Esophagus mucosa (tissue), 1 donor: ENCODE measurements at places on chromosomes 6 and 20.
A peak's percentile ranks its signal among the peaks of the same experiment; 100 is the strongest.

DNA sequence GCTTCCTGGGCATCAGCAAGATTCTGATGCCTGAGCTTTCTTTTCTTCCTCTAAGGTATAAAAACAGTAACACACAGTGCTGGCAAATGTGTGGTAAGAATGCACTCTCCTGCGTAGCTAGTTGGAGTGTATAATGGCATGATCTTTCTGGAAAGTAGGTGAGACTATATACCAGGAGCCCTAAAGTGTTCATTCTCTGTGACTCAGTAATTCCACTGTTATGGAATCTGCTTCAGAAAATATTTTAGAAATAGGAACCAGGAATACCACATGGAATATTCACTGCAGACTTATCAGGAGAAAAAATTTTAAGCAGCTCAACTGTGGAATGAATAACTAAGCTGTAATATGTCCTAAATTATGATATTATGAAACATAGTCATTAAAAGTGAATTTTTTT is 16.9 kb upstream of the CSE1L start:
- ATAC-seq: no peak

- no peak for ATAC-seq
These were observed 222.1 kb downstream of the TMEM200A start for GRCh38 chr6:130587778-130588520.

DNA sequence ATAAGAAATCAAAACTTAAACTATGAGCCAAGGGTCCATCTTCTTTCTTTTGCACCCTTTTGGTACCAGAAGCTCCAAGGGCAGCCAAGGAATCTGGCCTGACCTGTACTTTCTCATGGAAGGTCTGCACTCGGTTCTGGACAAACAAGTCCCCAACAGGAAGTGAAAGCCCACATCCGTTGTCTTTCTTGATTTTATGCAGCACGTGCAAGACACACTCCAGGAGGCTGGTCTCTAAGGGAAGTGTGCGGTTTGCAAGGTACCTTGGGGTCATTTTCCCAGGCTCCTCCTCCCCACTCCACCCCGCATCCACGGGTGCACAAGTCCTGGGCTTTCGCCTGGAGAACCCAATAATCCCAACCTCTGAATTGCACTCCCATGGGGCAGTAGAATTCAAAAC is 101.9 kb downstream of the NFATC2 start:
- peak; percentile 22 for ATAC-seq

GRCh38 chr6:125341460-125341859 is 39.7 kb upstream of the HDDC2 start:
- no peak for ATAC-seq

DNA sequence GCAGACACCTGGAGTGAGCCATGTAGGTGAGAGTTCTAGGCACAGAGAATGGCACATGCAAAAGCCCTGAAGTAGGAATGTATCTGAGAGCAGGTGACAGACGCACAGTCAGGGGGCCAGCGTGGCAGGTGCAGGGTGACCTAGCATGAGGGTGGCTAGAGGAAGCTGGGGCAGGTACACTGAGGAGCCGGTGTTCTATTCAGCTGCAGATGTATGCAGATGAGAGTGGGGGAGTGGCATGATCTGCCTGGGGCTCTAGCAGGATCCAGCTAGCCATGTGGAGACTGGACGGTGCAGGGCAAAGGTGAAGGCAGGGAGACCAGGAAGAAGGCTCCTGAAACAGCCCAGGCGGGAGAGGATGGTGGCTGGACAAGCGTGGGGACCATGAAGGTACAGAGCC is 10.7 kb downstream of the PEDS1 start:
- no peak for ATAC-seq

GRCh38 chr20:52083627-52084232 is 107.8 kb downstream of the ZFP64 start:
- ATAC-seq: peak; percentile 49

GRCh38 chr20:37494301-37494700 is 26.7 kb upstream of the NNAT start:
- ATAC-seq: no peak

DNA sequence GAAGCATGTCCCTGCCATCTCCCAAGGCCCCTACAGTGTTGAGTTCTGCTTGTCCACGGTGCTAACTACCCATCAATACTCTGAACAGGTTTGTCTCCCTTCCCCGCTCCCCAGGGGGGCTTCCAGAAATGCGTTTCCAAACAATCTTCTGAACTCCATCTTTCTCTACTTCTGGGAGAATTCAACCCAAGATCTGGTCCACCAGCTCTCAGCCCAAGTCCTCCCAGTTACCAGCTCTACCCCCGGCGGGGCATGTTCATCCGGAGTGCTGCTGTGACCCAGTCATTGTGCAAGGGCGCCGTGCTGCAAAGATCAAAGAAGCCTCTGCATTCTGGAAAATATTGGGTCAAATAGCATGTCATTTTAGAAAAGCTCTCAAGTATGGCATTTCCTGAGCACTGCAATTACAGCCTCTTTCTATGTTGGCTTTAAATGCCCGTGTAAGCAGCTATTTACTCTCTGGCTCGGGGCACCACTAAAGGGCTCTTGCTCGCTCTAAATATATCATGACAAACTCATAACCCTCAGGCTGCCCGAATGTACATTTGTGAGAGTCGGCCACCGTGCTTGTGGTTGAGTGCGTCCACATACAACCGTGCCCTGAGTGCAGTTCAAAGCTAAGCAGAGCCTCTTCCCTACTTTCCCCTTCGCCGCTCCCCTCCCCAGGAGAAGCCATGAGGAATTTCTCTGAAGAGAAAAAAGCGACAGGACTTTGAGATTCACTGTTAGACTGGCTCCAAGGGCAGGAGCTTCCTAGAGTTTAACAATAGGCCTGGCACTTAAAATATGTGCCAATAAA is 71.6 kb downstream of the BANF2 start:
- no peak for ATAC-seq

- ATAC-seq: no peak
These were observed 295.7 kb downstream of the CDC5L start for GRCh38 chr6:44682987-44683779.

DNA sequence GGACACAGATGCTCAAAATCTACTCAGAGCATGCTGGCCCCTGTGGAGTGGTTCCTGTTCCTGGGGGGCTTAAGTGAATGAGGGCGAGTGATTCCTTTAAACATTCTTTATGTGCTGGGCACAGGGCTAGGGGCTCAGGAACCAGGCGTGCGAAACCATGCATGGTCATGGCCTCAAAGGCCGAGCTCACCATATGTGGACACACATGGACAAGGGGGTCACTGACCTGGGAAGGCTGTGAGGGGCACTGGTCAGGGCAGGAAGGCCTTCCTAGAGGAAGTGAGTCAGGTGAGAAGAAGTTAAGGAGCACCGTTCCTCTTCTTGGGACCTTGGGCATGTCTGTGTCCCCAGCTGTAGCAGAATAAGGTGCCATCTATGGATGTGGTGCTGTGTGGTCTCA is 74.6 kb upstream of the BHLHE23 start:
- no peak for ATAC-seq

DNA sequence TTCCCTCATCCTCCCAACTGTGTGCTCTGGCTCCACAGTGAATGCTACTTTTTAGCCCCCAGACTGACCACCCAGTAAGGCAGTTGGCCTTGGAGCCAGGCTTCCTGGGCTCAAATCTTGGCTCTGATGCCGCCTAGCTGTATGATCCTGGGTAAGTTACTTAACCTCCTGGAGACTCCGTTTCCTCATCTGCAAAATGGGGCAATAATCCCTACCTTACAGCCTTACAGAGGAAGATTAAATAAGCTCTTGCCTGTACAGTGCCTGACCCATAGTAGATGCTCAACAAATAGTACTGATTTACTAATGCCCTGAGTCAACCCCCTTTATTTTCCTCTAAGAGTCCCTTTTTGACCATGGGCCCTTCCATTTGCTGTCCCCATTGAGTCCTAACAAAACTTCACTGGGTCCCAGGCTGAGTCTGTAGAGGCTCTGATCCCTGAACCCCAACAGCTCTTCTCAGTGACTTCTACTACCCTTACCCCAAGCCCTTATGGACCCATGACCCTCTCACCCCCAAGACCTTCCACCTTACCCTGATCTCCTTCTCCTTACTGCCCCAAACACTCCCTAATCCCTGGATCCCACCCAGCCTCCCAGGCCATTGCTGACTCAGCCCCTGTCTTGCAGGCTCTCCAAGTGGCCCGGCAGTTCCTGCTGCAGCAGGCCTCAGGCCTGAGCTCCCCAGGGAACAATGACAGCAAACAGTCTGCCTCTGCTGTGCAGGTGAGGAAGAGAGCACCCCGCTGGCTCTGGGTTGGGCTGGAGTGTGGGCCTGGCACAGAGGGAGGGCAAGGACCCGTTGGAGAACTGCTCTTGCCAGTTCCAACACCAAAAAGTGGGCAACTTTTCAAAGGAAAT is 31.4 kb downstream of the FOXP4 start:
- peak; percentile 94 for ATAC-seq

GRCh38 chr6:52881662-52881995 is 27.9 kb downstream of the GSTA3 start:
- ATAC-seq: peak; percentile 22

DNA sequence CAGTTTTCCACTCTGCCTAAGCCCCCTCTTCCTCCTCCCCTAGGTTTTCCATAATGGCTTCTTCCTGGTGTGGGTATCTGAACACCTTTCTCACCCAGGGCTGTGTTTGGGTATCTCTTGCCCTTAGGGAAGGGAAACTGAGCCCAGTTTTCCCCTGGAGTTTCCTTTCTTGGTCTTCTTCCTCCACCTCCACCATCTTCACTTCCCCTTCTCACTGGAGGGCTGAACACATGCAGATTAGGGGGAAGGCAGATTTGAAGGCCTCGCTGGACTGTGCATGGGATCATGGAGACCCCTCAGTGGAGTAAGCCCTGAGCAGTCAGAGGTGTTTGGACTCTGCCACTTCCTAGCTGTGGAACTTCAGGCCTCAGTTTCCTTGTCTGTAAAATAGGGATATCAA is 27.8 kb downstream of the FOXP4 start:
- ATAC-seq: no peak

DNA sequence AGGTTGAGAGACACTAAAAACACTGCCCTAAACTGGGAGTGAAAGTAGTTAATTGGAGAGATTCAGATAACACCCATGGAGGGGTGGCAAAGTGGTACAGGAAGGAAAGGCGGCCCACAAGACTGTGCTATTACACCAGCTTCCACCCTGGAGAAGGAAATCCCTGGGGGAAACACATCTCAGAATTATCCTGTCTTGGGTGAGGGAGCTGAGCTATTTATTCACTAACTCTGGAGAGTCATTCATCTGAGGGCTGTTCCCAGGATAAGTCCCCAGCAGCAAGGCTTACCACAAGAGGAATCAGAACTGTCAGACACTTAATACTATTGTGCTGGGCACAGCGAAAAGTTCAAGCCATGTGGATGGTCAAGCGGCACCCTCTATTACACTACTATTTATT is 9.9 kb downstream of the TBCC start:
- no peak for ATAC-seq

DNA sequence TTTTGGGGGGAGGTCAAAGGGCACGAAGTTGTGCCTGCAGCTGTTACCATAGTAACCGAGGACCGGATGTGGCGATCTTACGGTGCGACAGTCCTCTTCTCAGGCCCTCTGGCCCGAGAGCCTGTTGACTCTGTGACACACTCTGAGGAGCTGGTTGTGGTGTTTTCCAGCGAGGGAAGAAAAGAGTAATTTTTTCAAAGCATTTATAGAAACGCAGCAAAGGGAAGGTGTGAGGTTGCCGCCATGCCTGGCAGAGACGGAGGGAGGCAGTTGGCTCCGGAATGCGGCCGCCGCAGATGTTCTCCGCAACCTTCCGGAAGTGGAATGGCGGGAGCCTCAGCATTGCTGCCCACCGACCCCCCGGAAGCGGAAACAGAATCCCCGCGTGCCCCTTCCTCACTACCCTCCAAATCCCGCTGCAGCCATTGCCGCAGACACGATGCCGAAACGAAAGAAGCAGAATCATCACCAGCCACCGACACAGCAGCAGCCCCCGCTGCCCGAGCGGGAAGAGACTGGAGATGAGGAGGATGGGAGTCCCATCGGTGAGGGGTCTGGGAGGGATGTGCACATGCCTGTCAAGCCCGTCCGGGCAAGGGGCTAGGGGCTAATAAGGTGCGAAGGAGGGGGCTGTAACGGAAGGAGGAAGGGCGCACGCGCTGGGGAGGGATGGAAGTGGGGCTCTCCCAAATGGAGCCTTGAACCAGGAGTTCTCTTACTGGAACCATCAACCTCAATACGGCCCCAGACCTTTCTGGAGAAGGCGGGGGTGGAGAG is at the start of gene PRR3:
TSS of gene PRR3 (plus strand) at position 390 of the 777 bp plus-strand sequence. CDS start at position 440, 50 bp downstream.
- ATAC-seq: peak; percentile 78

- no peak for ATAC-seq
These were observed 64.6 kb upstream of the PTPN1 start for GRCh38 chr20:50445354-50446151.

DNA sequence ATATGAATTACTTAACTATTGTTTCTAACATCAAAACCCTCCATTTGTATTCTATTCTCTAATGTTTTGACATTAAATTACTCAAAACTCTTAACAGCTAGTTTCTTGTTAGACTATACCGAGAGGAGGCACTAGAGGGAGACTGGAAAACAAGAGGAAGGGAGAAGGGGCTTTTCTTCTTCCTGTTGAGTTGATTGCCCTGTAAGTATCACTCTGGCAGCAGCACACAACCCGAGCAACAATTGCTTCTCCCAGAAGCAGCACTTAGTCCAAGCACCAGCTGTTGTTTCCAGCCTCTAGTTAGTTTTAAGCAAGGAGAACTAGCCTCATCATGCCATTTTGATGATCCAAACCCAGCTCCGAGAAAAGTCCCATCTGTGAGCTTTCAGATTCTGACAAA is 603.8 kb downstream of the PRKN start:
- ATAC-seq: no peak

DNA sequence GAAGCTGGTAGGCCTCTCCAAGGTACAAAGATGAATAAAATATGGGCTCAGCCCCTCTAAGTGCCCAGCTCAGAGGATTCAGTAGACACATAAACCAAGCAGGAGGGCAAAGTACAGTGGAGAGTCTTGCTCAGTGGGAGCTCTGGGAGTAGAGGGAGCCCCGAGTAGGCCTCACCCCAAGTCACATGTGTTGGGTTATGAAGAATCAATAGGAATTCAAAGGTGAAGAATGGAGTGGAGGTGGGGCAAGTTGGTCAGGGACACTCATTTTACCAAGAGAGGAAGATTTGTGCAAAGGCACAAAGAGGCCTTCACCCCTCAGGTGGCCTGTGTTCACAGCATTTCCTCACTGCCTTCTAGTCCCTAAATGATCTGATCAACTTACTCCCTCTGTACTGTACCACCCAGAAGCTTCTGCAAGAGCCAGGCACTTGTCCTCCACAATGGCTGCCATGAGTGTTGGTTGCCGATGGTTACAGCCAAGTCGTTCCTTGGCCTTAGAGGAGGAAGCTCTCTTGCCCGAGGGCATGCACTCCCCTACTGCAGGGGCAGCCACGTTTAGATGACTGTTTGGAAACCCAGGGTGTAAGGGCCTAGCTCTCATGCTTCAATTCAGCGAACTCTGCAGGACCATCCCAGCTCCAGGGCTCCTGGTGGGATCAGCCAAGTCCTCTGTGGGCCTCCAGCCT is 6.7 kb upstream of the CDKN1A start:
- ATAC-seq: no peak
